Left colon (tissue), 2 donors: ENCODE measurements at places on chromosomes 11 and 22.
A peak's percentile ranks its signal among the peaks of the same experiment; 100 is the strongest.

DNA sequence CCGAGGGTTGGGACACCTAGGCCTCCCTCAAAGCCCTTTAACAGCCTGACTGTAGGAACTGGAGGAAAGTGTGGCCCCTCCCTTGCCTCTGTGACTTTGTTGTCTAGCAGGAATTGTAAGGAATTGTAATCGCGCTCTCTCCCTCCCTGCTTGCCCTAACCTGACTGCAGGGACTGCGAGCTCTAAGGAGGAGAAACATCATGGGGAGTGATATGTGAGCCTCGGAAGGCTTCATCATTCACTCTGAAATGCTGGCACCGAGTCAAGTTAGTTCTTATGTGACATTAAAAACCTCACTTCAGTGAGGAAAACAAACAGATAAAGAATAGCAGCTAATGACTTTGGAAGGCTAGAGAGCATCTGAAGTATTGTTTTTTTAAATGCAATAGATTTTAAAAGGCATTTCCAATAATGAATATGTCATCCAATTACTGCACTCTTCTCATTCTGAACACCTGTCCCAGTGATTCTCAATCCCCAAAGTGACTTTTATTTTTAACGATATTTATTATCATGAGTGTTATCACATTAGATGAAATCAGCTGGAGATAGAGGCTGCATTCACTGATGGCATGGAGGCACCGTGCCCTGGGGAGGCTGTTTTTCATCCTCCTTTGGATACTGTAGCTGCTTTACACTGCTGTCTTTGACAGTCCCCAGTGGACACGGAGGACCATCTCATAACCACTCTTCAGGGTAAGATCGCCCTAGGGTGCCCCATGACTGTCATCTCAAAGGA lies 58.5 kb upstream of the NTM start:
- no peak for DNase-seq

DNA sequence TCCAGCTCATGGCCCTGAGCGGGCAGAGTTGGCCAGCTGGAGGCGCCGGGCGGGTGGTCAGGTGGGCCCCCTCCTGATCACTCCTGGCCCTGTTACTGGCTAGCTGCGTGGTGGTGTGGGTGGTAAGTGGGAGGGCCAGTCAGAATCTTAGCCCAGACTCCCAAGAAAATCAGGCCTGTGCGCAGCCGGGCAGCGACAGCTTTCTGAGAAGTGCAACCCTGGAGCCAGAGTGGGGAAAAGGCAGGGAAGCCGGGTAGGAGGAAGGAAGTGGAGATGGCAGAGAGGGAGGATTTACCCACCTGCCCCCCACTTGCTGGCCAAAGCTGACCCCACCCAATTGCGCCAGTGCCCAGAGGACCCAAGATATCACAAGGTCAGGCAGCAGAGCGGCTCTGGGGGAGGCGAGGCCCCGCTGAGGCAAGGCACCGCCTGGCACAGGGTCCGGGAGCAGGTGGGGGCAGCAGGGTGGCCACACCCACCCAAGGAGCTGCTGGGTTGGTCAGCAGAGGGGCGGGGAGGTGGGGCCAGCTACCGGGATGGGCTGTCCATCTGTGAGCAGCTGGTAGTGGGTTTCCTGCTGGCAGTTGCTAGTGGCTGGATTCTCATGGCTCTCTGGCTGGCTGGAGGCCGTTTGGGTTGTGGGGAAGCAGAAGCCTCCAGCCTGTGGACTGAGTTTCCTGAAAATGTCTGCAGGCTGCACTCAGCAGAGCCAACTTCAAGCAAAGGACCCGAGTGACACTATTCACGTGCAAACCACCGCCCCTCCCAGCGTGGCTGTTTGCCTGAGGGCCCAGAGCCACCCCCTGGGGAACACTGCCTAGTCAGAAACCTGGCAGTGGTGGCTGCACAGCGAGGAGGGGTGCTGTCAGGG lies 196.4 kb downstream of the IGLL1 start:
- no peak for DNase-seq

DNA sequence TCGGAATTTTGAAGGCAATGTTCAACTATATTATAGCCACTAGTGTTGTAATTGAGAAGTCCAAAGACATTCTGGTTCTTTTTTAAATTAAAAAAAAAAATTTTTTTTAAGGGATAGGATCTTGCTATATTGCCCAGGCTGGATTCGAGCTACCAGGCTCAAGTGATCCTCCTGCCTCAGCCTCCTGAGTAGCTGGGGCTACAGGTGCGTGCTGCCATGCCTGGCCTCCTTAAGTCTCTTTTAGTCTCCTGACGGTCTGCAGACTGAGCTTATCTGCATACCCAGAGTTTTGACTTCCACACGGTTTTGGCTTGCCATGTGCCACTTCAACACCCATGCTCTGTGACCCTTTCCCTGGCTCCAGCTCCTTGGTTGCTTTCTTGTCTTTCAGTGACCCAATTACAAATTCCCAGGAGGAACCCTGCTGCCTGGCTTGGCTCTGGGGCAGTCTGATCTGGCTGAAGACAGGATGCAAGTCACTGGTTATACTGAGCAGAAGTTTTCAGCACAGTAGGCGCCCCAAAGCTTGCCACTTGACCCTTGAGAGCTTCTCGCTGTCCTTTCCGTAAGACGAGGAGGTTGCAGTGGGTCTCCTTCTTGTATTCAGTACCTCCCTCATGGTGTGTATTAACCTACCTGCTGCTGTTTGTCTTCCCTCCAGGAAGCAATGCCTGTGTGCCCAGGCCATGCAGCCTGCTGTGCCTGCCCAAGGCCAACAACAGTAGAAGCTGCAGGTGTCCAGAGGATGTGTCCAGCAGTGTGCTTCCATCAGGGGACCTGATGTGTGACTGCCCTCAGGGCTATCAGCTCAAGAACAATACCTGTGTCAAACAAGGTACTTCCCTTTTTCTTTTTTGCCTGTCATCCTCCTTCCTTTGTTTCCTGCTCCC lies 113.8 kb upstream of the SORL1-AS1 start:
- no peak for DNase-seq

DNA sequence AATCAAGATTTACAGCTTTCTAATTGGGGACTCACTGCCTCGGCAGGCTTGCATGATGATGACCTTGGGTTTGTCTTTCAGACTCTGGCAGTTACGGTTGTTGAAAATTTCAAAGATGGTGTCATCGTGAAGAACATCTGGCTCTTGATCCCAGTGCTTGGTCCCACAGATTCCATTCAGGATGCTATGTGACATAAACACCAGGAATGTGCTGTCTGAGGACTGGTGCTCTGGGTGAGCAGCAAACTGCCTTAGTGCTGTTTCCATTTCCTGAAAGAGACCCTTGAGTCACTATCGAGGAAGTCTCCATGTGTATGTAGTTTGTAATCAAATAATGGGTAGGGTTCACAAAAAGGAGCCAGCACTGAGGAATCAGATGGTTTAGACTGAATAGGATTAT lies 7.1 kb downstream of the CASP12 start:
- DNase-seq = no peak

DNA sequence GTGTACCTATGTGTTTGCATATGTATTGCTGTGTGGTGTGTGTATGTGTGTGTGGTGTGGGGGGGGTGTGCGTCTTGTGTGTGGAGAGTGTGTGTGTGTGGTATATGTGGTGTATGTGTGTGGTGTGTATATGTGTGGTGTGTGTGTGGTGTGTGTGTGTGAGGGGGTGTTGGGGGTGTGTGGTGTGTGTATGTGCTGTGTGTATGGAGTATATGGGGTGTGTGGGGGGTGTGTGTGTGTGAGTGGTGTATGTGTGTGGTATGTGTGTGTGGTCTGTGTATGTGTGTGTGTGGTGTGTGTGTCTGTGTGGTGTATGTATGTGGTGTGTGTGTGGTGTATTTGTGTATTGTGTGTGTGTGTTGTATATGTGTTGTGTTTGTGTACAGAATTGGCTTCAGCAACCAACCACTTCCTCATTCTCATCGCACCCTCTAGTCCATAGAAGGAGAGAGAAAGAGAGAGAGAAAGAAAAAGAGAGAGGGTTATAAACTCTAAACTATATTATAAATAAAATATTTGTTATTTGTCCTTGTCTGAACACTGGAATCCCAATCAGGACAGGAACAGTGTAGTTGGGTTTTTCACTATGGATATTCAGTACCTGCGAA lies 13.7 kb downstream of the SAA4 start:
- no peak for DNase-seq

DNA sequence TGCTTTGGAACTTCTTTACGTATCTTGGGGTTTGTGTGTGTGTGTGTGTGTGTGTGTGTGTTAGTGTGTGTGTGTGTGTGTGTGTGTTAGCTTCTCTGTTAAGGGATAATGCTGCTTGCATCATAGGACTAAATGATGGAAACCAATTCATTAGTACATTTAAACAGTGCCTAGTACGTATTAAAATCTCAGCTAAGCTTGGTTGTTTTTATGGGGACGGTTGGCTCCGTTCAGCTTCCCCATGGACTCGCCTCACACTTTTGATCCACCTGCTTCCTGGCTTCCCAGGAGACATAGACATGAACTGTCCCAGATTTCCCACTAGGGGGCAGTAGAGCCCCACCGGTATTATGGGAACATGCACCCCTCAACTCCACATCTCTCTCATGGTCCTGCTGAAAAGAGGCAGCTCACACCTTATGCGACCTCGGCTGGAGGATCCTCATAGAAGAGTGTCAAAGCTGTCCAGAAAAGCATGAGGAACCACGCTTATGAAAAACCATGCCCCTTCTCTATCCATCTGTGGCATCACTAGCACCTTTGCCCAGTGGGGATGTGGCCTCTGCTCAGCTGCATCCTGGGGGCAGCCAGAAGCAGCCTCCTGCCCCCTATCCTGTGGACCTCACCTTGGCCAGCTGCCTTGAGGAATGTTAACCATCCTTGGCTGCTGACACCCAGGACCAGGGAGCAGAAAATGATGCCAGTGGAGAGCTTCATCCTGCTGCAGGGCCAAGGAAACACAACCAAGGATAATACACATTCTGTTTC lies 9.7 kb upstream of the SAAL1 start:
- peak; percentile 29 for DNase-seq
